ENCODE measurements at places on chromosomes 3 and 15.

DNA sequence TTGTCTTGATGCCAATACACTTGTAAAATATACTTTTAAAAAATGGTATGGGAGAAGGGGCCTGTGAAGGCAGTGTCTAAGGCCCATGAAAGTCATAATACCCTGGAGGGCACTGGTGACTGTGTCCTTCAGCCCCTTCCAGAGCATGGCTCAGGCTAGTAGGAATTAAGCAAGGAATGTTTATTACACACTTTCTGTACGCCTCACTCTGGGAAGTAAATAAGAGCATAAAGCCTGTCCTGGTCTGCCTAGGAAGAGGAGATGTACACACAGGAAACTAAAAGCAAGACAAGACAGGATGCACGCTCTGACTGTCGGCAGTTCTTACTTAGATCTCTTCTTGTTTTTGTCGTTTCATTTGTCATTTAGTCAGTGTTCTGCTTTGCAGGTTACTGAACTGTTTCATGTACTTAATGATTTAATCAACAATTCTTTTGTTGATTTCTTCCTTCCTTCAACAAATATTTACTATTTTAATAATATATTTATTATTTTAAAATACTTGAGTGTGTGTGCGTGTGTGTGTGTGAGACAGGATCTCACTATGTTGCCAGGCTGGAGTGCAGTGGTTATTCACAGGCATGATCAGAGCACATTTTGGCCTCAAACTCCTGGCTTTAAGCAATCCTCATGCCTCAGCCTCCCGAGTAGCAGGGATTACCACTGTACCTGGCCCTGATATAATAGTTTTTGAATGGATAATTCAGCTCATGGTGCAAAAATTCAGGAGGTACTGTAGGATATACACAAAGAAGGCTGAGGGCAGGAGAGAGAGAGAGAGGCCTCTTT, 9.0 kb upstream of the SMAD6 start:
- DNase-seq: no peak

GRCh38 chr3:45684327-45684892, 4.8 kb upstream of the SACM1L start:
- no peak for DNase-seq

- no peak for DNase-seq
Observed at GRCh38 chr3:40615110-40615915, 90.6 kb downstream of the ZNF621 start.

DNA sequence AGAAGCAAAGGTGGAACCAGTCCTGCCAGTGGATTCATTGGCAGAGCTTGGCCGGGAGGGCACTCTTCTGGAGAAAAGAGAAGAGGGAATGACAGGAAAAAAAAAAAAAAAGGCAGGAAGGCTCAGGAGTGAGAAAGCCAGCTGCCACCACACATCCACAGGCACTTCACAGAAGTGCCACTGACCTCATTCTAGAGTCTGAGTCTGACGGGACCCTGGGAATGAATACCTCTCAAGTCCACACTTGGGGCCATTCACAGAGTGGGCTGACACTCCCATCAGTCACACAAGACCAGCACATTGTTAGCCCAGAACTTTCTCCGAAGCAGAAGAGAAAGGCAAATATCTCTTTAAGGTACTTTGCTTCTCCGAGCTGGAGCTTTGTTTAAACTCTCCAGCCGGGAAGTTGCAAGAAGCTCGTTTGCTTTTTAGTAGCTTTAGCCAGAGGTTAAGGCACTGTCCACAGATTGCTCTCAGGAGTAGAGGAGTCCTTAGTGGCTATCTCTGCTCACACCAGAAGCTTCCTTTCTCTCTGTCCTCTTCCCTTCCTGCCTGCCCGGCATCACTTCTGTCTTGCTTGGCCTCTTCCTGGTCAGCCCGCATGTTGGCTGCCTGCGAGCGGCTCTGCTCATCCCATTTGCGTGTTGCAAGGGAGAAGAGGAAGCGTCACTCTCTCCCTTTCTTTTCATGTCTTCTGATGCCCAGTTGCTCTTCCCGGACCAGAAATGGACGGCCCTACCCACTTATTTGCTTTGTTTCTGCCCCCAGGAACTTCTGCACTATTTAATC, 53.8 kb downstream of the CMTM6 start:
- DNase-seq: no peak

GRCh38 chr3:54198556-54198955, 76.2 kb downstream of the CACNA2D3 start:
- no peak for DNase-seq

DNA sequence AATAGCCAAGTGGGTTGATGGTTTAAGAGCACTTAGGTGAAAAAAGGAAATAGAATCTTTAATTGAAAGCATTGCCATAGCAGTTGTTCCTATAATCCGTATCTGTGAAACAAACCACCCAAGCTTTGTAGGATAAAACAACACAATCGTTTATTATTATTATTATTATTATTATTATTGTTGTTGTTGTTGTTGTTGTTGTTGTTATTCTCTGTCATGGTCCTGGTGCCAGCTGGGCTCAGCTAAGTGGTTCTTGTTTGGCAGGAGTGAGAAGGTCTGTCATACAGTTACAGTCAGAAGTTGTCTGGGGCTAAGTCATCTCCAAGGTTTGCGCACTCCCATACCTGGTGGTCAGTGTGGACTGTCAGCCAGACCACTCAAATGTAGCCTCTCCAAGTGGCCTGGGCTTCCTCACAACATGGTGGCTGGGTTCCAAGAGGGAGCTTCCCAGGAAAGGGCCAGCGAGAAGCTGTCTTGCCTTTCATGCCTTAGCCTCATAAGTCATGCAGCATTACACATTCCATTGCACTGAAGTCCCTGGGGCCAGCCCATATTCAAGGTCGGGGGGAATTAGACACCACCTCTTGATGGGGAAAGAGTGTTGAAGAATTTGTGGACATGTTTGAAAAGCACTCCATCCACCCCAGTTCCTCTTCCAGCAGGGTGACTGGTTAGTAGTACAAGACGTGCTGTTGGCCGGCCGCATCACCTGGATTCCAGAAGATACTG, 54.3 kb upstream of the FGD5 start:
- no peak for DNase-seq

DNA sequence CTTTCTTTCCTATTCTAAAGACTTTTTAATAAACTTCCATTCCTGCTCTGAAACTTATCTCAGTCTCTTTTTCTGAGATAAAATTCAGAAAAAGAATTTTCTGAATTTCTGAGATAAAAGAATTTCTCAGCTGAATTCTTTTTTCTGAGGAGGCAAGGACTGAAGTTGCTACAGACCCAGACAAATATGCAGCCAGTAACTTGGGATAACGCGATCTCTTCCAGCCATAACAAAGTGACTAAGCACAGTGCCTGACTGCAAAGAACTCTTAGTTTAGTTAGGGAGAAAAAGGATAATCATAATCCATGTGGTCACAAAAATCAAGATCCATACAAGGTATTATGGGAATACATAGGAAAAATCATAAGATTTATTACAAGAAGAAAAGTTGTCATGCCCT, 222.0 kb upstream of the GAP43 start:
- no peak for DNase-seq

DNA sequence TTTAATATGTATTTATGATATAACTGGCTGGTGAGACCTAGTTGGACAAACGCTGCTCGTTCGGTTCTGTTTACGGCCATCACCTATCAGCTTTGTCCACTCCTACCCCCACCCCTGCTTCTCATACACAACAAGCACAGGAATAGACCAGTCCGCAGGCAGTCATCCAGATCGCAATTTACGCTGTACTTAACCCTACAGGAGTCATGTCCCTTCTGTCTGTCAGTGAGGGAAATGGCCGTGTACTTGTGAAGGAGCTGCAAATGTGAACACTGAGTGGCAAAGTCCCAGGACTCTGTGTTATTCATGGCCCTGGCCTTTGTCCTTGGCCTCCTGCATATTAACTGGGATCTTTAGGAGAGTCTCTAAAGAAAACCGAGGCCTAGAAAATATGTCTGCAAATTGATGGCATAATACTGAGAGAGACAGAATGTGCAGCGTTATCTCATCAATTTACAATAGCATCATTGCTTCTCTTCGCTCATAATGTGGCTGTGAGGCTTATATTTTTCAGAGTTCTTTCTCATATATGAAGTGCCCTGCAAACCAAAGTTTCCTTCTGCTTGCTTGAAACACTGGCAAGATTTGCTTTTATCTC, 7.2 kb upstream of the ABHD10 start:
- DNase-seq: no peak

DNA sequence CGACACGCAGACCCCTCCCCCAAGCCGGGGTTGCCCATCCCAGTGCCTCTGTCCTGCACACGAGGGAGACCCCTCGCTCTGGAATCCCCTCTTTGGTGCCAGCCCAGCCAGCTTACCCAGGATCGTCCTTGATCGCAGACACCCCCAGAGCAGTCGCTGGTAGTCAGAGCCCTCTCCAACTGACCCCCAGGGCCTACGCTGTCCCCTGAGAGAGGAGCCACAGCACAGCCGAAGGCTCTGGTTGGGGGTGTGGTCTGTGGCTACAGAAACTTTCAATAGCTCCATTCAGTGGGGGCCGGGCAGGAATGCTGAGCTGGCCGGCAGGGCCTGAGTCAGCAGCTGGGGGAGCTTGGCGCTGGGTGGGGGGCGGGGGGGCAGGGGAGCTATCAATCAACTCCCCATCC, at the start of gene LCTL:
LCTL (minus strand) TSS at position 258 of the 404 bp plus-strand sequence. CDS start 633 bp downstream, outside the sequence.
- DNase-seq: no peak

GRCh38 chr3:125062904-125063618, 7.3 kb upstream of the HEG1 start:
- DNase-seq: no peak

GRCh38 chr3:129491794-129492193, 36.6 kb upstream of the RHO start:
- no peak for DNase-seq

GRCh38 chr3:77514766-77515165, 474.9 kb downstream of the ROBO2 start:
- no peak for DNase-seq

- DNase-seq: peak; percentile 80
Observed at GRCh38 chr15:101206176-101206591, 45.7 kb downstream of the CHSY1 start.

DNA sequence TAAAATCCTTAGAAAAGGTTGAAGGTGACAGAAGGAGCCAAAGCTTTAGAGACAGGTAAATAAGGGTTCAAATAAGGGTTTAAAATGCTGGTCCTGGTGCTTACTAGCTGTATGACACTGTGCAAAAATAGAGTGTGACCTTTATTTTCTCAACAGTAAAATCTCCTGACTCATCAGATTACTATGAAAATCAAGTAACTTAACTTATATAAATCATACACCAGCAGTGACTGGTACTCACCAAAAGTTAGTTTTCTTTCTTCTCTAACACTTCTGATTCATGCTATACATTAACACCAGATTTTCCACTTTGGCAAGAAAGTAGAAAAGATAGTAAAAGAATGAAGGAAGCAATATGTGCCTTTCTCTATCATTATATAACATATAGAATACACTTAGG, 205.9 kb upstream of the GBE1 start:
- DNase-seq: no peak

GRCh38 chr3:115834068-115834467, 210.8 kb downstream of the GAP43 start:
- no peak for DNase-seq

DNA sequence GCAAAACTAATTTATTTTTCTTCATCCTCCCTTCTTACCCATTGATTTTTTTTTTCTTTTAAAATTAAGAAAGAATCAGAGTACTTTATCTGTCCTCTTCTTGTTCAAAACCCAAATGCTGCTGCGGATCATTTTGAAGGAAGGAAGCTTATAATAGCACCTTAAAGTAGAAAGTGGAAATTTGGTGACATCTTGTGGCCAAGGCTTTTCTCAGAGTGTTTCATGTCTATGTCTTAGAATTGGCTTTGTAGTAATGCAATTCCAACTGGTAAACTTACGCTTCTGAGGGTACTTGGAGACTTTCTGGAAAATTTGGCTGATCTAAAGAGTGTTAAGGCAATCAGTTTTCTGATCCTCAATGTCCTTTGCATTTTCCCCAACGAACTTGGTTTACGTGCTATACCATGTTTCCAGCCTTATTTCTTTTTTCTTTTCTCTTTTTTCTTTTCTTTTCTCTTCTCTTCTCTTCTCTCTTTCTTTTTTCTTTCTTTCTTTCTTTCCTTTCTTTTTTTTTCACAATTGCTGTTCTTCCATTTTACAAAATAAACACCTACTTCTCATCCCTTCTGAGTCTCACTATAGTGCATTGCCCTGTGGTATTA, 30.7 kb downstream of the C3orf38 start:
- no peak for DNase-seq

- DNase-seq: no peak
Observed at GRCh38 chr3:55143336-55143735, 215.5 kb upstream of the LRTM1 start.

DNA sequence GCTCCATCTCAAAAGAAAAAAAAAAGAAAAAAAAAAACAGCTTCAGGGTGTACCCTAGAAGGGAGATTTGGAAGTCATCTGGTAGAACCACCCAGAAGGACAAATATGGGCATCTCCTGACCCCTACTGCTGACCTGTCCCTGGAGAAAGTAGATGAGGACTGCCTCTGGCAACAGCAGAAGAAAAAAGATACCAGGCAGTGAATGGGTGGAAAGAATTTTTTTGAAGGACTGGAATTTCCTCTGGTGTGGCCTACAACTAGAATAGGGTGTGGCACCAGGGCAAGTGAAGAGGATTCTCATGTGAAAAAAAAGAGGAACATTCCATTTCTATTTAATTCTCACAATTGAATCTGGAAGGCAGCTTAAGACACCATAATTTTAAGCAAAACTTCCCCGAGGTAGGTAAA, 3.1 kb downstream of the ANXA2 start:
- DNase-seq: no peak

DNA sequence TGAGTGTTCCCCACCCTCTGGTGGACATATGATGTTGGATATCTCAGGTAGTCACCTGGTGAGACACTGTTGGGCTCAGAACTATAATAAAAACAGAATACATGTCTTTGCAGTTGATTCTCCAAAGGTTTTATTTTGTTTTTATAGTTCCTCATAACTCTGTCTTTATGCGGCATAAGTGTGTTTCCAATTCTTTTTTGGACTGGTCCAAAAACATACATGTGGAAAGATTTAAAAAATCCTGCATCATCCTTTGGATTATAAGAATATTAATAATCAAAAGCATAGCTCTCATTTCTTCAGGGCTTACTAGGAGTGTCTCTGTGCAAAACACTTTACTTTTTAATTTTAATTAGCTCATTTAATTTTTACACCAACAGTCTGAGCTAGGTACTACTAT, 71.0 kb upstream of the ANKRD34C start:
- no peak for DNase-seq

DNA sequence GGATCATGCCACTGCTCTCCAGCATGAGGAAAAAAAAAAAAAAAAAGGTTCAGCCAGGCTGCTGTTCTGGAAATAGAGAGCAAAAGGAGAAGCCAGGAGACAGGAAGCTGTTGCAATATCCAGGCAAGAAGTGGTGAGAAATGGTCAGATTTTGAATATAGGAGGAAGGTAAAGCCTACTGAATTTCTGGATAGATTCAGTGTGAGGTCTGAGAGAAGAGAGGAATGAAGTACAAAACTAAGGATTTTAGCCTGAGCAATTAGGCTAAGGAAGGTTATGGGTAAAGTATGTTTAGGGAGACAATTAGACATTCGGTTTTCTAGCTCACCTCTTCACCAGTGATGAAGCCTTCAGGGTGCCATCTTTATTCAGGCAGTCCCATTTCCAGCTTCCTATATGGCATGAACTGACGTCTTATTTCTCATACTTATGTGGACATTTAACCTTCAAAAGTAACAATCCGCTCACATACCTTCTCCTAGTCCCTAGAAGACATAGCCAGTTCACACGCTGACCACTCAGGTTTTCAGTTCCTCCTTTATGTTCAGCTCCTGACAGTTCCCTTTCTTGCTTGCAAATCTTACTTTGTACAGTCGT, 57.2 kb downstream of the KIF9 start:
- DNase-seq: no peak
